Fibroblast of the conjunctiva (primary cell): ENCODE measurements at places on chromosomes 16 and 17.

- no peak for DNase-seq
Observed at GRCh38 chr17:39777534-39778365, 40.0 kb downstream of the GRB7 start.

GRCh38 chr16:15775663-15776304 is 81.0 kb downstream of the MYH11 start:
- no peak for DNase-seq

DNA sequence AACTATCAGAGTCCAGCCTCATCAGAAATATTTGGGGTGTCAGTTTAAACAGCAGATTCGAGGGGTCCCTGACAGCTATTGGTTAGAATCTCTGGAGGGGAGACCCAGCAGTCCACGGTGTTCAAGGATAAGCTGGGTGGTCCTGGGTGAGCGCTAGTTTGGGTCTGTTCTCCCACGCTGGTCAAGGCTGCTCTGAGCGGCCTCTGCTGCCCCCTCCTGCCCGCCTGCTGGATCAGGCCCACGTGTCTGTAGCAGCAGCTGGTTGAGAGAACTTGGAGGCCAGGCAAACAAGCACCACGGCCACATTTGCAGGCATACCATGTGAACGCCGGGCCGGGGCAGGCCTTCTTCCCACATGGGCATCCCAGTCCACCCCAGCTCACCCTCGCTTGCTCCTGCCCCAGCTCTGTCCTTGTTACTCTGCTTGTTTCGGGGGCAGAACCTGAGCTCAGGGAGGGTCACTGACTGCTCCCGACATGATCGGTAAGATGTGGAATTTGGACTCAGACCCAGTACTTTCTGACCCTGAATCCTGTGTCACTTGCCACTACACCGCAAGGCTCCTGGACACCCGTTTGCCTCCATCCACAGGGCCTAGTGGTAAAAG is 7.4 kb downstream of the FOXF1 start:
- DNase-seq: peak; percentile 56

GRCh38 chr17:76398523-76399174 is 14.2 kb downstream of the SPHK1 start:
- DNase-seq: no peak

- no peak for DNase-seq
Observed at GRCh38 chr17:11997972-11998233, 628 bp upstream of the ZNF18 start.

DNA sequence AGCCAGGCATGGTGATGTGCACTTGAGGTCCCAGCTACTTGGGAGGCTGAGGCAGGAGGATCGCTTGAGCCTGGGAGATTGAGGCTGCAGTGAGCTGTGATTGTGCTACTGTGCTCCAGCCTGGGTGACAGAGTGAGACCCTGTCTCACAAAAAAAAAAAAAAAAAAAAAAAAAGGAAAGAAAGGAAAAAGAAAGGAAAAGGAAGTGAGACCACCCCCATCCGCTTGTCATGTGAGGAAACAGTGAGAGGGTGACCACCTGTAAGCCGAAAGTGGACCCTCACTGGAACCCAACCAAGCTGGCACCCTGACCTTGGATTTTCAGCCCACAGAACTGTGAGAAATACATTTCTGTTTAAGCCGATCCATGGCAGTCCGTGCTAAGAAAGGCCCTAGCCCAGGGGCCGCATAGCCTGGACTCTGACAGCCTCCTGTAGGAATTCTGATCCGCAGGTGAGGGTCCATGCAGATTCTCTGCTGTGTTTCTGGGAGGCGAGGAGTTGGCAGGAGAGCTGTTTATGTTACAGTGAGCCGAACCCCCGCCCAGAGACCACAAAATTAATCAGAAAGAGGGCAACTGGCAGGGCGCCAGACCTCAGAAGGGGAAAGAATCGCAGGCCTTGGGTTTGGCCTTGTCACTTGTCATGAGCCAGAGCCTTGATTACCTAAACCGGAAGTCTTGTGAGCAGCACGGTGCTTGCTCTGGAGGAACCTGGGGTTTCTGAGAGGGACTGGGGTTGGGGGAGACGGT is 945 bp downstream of the SGSH start:
- DNase-seq: peak; percentile 40

- DNase-seq: no peak
Observed at GRCh38 chr17:61570118-61570517, 20.9 kb downstream of the NACA2 start.

DNA sequence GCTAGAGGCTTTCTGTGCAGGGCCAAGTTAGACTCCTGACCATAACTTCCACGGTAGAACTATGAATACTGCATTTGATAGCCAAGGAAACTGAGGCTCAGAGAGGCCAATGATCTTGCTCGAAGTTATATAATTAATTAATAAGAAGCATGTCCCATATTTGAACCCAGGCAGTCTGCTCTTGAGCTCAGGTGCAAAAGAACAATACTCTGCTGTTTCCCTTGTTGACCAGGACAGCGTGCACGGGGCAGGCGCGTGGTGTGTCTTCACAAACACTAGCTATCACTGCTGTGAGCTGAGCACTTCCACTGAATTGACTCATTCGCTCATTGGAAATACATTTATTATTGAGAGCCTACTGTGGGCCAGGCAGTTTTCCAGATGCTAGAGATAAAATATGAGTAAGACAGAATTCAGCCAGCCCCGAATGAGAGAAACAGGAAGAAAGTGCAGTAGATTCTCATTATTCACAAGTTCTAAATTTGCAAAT is 1.6 kb downstream of the CHD9 start:
- no peak for DNase-seq

- no peak for DNase-seq
Observed at GRCh38 chr16:68920349-68920748, 77.0 kb downstream of the TANGO6 start.

DNA sequence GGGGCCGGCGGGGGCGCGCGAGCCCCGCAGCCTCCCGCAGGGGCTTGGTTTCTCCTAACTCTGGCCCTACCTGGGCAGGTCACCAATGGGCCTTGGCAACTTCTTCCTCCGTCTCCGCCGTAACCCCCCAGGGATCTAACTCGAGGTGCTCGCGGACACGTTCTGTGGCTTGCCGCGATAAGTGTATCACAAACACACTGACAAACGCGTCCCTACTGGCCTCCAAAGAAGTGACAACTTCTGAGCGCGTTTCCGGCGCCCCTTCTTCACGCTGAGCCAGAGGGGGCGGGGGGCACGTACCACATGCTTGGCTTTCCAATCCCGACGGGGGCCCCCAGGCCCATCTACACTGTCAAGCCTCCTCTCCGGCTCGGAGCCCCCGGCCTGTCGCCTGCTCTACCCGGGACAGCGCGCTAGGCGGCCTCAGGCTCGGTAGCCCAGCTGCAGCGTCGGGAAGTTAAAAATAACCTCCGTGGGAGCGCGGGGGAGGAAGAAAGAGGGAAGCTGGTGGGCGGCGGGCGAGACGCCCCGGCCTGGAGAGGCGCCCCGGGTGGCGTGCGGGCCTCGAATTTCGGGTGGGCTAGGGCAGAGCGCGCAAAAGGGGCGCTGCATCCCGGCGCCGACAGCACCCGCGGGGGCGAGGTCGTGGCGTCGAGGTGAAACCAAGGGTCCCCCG is 725 bp upstream of the SPHK1 start:
- DNase-seq: no peak

- DNase-seq: no peak
Observed at GRCh38 chr16:24013864-24014645, 178.3 kb downstream of the PRKCB start.

- no peak for DNase-seq
Observed at GRCh38 chr16:66423177-66423576, 3.9 kb upstream of the BEAN1 start.

- DNase-seq: no peak
Observed at GRCh38 chr17:79537061-79537460, 73.8 kb downstream of the RBFOX3 start.

- peak; percentile 29 for DNase-seq
Observed at GRCh38 chr16:73753931-73754330, 542.7 kb upstream of the PSMD7 start.

GRCh38 chr16:23403547-23403946 is 49.4 kb downstream of the COG7 start:
- DNase-seq: no peak

- DNase-seq: no peak
Observed at GRCh38 chr17:45783593-45784292, 377 bp upstream of the CRHR1 start.

DNA sequence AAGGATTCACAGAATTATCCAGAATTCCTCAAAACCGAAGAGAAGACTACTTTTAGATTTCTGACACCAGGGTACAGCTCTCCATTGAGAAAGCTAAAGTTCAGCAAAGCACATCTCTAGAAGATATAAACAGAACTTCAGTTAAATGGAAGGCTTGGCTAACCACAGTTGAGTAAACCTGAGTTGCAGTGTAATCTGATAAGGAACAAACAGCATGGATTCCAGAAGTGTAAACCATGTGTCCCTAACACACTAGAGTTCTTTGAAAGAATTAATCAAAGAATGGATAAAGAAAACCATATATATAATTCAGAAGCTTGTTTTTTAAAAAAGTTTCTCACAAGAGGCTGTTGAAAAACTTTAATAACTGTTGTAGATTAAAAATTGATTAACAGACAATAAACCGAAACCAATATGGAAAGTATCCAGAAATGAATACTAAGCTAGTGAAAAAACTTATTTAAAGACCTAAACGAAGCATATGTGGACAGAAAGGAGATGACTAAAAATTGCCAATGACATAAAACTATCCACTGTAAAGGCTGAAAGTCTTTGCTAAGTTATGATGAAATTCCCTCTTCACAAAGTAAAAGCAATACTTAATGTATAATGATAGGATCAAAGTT is 4.3 kb downstream of the RNF43 start:
- DNase-seq: no peak

DNA sequence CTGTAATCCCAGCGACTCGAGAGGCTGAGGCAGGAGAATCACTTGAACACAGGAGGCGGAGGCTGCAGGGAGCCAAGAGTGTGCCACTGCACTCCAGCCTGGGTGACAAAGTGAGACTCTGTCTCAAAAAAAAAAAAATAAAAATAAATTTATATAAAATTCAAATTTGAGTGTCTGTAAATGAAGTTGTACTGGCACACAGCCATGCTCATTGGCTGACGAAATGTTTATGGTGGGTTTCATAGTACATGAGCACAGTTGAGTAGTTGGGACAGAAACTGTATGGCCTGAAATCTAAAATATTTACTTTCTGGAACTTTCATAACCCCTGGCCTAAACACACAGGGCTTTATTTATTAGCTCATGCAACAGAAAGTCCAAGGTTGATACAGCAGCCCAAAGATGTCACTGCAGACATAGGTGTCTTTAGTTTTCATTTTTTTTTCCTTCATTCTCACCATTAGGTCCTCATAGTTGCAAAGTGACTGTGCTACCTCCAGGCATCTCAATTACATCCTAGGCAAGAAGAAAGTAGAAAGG is 355.3 kb downstream of the SLC39A11 start:
- no peak for DNase-seq

DNA sequence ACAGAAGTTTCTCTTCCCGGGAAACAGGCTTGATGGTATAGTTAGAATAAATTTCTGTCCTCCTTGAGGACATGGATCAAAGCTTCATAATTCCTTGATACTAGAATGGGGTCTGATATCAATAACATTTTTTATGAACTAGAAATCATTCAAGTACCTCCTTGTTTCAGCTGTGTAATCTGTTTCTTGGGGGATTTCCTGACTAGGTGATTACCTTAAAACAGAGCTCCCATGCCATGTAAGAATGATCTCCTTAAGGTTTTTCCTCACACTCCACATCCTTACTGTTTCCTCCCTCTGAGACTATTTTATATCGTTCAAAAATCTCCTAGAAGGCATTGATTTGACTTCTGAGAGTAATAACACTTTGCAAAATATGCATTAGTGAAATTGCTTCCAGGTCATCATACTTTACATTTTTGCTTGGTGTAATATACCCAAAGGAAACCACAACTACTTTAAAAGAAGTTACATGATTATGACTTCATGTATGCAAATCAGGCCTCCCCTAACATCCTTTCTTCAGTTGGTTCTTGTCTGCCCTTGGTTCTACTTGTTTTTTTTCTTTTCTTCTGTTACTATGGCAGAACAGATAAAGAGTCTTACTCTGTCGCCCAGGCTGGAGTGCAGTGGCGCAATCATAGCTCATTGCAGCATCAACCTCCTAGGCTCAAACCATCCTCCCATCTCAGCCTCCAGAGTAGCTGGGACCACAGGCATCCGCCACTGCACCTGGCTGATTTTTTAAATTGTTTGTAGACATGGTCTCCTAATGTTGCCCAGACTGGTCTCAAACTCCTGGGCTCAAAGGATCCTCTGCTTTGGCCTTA is 388.8 kb downstream of the ZFHX3 start:
- no peak for DNase-seq

DNA sequence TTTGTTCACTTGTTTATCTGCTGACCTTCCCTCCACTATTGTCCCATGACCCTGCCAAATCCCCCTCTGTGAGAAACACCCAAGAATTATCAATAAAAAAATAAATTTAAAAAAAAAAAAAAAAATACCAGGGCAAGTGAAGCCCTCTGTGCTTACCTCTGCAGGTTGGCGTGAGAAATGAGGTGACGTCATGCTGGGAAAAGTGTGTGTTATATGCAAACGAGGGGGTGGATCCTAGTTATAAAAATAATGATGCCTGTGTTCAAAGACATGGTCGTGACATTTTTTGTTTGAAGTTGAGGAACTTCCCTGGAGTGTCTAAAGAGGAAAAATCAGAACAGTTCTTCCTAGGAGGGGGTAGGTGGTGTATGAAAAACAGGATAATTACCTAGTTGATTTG is 20.2 kb downstream of the TMC7 start:
- no peak for DNase-seq

DNA sequence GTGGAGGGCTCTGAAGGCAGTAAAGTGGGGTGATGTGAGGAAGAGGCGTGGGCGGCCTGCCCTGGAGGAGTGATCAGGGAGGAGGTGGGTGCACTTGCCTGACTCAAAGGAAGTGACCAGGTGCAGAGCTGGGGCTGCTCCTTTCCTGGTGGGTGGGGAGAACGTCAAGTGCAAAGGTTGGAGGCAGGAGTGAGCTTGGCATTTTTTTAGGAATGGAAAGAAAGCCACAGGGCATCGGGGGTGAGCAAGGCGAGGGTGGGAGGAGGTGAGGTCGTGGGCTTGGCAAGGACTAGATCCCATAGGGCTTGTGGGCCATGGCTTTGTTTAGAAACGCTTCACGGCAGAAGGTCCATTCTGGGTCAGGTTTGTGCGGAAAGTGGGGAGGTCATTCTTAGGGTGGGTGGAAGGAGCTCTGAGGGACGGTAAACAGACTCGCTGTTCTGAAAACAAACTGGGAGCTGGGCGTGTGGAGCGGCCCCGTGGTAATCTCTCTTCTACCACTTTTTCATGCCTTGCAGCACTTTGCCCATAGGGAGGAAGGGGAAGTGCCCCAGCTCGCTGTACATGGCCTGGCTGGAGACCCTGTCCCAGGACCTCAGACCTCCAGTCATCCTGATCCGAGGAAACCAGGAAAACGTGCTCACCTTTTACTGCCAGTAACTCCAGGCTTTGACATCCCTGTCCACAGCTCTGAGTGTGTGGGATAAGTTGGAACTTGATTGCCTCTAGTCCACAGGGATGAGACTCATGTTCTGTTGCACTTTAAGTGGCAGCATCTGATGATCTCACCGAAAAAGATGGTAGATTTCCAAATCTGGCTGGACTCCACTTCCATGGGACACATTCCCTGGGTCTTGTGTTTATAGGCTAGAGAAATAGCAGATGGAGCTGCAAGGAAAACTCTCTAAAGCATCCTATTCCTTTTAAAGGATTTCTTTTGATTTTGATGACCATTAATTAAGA is 18.9 kb upstream of the HERPUD1 start:
- DNase-seq: no peak

- DNase-seq: peak; percentile 63
Observed at GRCh38 chr16:75319513-75320411, 68.3 kb upstream of the BCAR1 start.
